A549 treated with RU486 at 1 μM for 4 hours (cell line): ENCODE measurements at places on chromosomes 11 and 22. TPM values are rescaled to one million over a fixed set of nuclear protein-coding genes. Genes with fewer than 3 reads are reported as not detected.

The ROBO4 gene
- total RNA-seq = 0.02 TPM in 1 of 5 replicates, not detected in the others

The OR8D1 gene
- not detected in 5 replicates for total RNA-seq

The OR51B4 gene
- total RNA-seq = not detected in 5 replicates

The NRXN2 gene
- 0.08 to 0.34 TPM (median 0.30 TPM) in 4 of 5 replicates, not detected in the other for total RNA-seq
